Breast epithelium (tissue), 4 donors: ENCODE measurements at places on chromosomes 5 and 9.

DNA sequence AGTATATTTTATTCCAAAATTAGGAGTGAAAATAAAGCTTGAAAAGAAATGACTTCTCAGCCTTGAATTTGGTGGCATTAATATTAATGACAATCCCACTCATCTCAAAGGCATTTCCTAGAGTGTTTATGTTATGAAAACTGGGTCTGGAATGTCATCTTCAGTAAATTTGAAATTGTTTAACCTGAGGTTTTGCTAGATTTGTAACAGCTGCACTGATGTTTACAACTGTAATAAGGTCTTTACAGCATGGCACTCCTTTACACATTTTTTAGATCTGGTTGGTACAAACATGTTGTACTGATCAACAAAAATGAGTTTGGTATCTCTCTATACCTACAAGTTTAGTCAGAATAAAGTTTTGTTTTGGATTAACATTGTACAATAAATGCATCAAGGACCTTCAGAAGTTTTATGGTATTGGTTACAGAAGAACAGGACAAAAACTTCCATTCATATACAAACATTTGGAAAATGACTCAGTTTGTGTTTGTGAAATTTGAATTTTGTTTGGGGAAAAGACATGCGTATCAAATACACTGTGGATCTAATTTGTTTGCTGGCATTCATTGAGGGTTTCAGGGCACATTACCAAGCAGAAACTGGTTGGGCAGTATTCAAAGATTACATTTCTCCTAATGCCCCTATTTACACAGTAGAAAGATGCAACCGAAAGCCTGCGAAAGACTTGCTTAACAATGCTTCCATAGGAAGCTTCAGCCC, 11.6 kb downstream of the FANCC start:
- DNase-seq: no peak

DNA sequence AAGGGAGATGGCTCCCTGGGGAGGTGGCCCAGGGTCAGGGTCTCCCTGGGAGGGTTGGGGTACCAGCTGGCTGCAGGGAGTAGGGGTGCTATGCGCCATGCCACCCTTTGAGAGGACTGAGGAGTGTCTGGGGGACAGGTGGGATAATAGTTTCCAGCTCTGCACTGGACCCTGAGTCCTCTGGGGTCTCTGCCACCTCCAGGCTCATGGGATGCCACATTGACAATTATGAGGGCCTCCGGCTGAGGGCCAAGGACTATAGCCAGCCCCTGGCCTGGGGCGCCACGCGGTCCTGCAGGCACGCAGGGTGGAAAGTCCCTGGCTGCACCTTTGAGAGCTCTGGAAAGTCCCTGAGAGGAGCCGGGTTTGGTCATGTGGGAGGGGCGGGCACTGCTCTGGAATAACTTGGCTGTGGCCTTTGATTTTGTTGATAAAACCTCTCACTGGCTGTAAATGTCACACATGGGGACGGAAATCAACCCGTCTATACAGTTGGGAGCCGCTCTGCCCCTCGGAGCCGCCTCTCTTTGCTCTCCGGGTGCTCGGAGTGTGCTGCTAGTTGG, 16.0 kb downstream of the TRAF2 start:
- peak; percentile 77 for DNase-seq

- no peak for DNase-seq
Observed at GRCh38 chr5:173925449-173926071, 37.4 kb downstream of the CPEB4 start.

DNA sequence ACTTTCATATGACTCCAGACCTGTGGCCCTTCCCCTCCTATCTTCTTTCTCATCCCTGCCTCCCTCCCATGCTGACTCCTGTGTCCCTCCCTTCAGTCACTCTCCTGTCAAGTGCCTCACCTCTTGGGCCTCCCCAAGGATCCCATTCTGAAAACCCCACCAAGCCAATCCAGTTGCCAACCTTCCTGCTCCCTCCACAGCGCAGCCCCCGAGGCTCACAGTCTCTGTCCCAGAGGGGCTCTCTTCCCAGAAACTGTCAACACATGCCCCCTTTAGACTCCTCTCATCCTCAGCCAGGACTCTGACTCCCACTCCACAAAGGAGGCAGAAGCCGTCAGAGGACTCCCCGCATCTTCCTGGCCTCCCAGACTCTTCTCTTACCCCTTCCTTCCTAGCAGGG, 30.8 kb downstream of the ACSL6 start:
- no peak for DNase-seq

DNA sequence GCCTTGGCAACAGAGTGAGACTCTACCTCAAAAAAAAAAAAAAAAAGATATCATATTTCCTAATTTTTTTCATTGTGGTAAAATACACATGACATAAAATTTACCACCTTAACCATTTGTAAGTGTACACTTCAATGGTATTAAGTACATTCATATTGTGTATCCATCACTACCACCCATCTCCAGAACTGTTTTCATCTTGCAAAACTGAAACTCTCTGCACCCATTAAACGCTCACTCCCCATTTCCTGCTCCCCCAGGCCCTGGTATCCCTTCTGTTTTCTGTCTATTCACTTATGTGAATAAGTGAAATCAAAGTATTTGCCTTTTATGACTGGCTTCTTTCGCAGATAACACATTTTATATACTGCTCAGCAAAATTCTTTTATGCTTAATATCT, 12.8 kb downstream of the LRRC8A start:
- no peak for DNase-seq

DNA sequence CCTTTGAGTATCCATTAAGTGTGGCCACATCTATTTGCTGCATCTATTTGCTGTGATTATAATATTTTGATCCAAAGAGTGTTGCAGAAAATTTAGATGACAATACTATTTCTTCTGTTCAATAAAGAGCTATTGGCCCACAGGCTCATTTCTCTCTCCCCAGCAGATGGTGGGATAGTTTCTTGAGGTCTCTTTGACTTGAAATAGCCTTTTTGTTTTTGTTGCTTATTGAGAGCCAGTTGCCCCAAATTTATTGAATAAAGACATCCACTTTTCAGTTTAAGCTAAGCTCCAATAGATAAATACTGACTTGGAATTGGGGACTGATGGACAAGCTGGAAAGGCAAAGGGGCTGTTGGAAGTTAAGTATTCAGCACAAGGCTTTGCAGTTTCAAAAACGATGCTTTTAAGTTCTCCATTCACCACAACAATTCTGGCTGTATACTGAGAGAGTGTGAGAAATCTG, 290.1 kb upstream of the MPDZ start:
- no peak for DNase-seq

DNA sequence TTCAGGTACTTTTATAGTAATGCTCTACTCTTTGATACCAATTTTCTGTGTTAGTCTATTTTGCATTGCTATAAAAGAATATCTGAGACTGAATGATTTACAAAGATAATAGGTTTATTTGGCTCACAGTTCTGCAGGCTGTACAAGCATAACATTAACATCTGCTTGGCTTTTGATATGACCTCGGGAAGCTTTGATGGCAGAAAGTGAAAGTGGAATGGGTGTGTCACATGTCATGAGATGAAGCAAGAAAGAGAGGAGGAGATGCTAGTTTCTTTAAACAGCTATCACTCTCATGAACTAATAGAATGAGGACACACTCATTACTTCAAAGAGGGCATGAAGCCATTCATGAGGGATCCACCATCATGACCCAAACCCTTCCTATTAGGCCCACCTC, 270.9 kb upstream of the IL12B start:
- DNase-seq: no peak

DNA sequence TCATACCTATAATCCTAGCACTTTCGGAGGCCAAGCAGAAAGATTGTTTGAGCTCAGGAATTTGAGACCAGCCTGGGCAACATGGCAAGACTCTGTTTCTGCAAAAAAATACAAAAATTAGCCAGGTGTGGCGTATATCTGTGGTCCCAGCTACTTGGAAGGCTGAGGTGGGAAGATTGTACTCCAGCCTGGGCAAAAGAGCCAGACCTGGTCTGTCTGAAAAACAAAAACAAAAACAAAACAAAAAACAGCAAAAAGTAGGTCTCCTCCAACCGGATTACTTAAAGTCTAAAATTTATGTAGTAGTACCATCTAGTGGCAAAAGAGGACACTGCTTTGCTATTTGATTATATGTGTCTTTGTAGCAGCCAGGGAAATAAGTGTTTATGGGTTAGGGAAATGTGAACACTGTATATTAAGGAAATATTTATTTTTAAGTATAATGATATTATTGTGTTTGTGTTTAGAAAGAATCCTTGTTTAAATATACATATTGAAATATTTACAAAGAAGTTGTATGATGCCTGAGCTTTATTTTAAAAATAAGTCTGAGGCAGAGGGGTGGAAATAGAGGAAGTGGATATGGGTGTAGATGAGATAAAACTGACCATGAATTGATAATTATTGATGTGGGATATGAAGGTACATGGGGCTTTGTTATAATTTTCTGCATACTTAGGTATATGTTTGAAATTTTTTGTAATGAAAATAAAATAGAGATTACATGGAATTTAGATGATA, 20.0 kb downstream of the APC start:
- DNase-seq: no peak

DNA sequence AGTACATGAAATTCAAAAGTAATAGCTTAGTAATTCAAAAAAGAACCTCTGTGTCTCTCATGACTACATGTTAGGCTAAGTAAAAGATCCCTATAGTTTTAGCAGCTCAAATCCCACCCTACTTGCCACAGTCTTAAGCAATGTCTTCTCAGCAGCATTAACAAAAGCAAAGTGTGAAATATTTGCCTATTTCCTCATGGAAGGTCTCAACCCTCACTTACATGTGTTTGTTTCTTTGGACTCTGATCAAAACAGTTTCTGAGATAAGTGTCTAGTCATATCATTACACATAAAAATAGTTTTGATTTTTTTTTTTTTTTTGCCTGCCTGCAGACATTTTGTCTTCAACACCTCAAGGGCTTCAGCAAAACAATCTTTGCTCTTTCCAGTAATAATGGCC, 310.5 kb downstream of the CETN3 start:
- DNase-seq: no peak

GRCh38 chr5:31890046-31890445, 251.1 kb downstream of the PDZD2 start:
- DNase-seq: no peak

- no peak for DNase-seq
Observed at GRCh38 chr9:98108531-98109031, 10.4 kb downstream of the TRIM14 start.

- no peak for DNase-seq
Observed at GRCh38 chr9:21155501-21155900, 11.0 kb downstream of the IFNA21 start.

DNA sequence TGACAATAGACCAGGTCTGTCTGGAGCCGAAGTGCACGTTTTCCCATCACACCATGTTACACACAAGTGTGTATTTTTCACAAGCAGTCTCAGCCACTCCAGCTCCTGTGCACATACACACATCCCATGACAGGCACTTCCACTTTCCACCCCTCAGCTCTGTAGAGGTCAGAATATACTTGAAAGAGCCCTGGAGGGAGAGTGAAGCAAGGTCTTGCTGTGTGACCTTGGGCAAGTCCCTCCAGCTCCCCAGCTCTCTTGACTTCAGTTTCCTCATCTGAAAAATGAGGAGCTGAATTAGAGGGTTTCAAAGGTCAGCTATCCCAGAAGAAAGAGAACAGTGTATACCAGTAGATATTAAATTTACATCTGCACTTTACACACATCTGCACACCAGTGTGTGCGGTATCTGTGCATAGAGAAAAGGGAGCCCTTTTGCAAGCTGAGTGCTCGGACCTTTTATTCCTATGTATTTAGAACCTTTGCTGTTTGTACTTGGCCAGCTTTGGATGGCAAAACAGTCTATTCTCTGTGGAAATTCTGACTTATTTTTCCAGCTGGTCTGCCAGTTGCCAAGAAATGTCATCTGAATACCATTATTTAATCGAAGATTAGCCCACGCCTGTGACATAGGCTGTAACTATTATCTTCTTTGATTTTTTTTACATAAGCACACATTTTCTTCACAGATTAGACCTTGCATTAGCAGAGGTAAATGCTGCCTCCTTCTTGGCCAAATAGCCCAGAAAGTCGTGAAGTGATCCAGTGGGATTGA, 528.0 kb downstream of the BNC2 start:
- DNase-seq: no peak

- no peak for DNase-seq
Observed at GRCh38 chr5:84518370-84518769, 133.7 kb upstream of the EDIL3 start.

- DNase-seq: no peak
Observed at GRCh38 chr9:92538541-92538940, 2.8 kb upstream of the ECM2 start.

GRCh38 chr5:50663636-50664035, 2.8 kb upstream of the PARP8 start:
- no peak for DNase-seq

GRCh38 chr5:143318270-143318669, 85.2 kb downstream of the NR3C1 start:
- DNase-seq: no peak

GRCh38 chr5:115898656-115899055, 56.9 kb downstream of the AP3S1 start:
- no peak for DNase-seq

DNA sequence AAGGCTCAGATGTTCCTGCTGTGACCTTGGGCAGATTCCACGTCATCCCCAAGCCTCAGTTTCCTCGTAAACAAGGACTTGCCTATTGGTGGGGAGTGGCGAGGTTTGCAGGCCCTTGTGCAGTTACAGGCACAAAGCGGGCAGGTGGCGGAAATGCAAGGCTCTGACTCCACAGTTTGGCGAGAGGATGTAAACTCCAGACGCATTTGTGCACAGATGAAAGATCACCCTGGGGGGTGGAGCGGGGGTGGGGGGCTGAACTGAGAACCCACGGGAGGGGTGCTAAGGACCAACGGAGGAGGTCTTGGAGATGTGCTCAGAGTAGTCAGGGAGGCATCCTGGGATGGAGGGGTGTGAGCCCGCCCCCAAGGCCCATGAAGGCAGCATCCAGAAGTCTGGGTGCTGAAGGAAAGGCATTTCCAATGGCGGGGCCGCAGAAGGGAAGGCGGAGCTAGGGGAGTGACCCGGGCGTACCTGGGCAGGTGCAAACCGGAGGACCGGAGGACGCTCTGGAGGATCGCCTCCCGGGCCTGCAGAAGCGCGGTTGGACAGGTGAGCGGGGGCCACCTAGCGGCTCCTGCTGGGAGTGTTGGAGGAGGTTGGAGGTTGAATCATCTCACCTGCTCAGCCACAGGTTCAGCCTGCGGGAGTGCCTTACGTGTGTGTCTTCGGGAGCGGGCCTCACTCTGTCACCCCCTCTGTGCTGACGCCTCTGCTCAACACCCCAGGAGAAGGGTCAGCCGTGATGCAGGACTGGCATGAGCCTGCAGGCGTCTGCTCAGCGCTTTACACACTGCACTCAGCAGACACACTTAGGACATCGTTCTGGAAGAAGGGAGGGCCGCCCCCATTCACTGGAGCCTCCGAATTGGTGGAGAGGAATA, 1.9 kb upstream of the FIBCD1 start:
- DNase-seq: peak; percentile 73

DNA sequence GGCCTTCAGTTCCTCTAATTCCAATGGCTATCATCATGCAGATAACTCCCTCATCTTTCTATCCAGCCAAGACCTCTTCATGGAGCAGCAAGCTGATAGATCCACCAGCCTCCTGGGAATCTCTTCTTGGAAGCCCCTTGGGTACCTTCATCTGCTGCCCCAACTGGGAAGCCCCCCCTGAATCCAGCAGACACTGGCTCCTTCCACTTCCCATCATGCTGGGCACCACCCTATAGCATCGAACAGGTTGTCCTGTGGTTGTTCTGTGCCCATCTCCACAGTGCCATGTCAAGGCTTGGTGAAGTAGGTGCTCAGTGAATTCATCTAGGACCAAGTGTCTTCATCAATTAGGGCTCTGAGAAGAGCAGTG, 410.4 kb upstream of the KLF4 start:
- no peak for DNase-seq
